ENCODE measurements at places on chromosomes 11 and 22. TPM values are rescaled to one million over a fixed set of nuclear protein-coding genes. Genes with fewer than 3 reads are reported as not detected.

FBXO7 gene
- 69.7 TPM for polyA plus RNA-seq

EFCAB6 gene
- polyA plus RNA-seq: 2.5 TPM

CASP1 gene
- 12.9 TPM for polyA plus RNA-seq

OR5I1 gene
- not detected for polyA plus RNA-seq

OR51E2 gene
- polyA plus RNA-seq: 2.0 TPM

DNA sequence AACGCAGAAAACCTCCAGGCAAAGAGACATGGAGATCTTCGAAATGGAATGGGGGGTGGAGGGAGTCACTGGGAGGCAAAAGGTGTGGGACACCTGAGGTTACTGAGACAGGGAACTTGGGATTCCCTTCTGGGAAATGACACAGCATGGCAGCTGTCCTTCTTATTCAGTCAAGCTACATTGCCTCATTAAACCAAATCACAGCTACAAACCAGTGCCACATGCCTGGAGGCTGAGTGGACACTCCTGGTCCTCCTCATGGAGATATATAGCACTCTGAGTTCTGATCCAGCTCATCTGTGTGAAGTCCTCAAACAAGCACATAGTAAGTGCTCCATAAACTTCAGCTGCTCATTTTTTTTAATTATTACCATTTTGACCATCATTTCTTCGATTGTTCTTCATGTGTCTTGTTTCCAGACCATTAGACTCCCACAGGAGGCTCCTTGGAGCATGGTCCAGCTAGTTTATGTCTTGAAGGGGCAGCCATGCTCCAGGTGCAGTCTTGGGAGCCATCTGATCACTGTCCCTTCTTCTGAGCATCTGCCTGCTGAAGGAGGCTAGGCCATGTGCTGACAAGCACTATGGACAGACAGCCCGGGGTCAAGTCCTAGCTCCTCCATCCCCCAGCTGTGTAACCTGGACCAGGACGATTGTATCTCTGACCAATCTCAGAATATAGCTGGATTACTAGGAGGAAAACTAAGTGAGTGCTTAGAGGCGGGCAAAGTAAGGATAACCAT lies 9.7 kb upstream of the FXYD2 start:
- peak; percentile 10 for DNase-seq

All from ovary (tissue), 10 donors.